NCI-H187 (cell line): ENCODE measurements at places on chromosomes 3 and 15.

DNA sequence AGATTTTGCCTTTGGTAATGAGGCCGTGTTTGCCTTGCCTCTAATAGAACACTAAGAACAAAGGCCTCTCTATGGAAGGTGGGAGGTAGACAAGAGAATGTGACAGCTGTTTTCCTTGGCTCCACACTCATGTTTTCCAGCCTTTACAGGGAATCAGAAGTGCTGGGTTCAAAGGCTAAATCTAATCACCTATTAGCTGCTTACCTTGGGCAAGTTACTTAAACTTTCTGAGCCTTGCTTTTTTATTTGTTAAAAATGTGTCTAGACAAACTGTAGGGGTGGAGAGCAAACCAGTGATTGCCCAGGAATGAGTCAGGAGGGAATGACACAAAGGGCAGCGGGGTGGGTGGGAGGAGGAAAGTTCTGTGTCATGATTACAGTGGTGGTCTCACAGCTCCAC is 179.0 kb downstream of the P3H2 start:
- DNase-seq, result no peak

DNA sequence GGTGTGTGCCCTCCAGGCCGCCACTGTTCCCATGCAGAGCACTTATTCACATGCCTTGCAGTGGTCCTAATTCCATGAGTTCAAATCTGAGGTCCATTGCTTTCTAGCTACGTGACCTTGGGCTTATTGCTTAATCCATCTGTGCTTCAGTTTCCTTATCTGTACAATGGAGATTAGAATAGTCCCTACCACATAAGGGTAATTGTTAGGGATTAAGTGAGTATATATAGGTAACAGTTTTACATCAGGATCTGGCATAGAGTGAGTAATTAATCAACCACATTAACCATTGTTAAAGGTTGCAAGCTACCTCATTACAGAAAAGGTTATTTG is 7.6 kb downstream of the CPN2 start:
- no peak for DNase-seq

DNA sequence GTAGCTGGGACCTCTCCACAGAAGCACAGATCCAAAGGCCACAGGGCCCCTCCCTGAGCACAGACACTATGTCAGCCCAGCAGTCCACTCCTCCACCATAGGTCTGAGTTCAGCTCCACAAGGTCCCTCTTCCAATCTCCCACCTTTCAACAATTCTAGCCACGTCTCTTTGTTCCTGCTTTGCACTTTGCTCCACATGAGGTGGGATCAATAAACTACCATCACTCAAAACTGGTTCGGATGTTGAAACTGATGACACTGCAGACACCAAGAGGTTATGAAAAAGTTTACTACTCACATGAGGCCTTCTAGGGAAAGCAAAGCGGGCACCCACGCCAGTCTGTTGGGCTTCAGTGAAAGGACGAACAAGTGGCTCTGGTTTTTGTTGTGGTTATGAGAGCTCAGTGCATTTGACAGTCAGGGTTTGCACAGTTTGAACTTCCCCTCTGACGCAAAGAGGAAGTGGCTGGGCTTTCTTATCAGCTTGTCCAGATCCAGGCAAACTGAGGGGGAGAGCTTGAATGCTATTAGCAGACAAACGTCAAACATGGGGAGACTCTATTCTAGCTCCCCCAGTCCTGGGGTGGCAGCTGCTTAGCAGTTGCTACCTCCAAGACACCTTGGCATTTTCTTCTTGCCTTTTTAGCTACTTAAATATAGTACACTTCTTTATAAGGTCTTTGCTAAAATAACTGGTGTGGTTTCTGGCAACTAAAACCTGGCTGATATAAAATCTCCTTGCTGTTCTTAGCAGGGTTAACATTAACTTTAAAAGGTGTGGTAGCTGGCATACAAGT is 37.8 kb downstream of the ZNF445 start:
- no peak for DNase-seq

- peak; percentile 8 for DNase-seq
Observed at GRCh38 chr15:72599855-72600464, 54.5 kb upstream of the GOLGA6B start.

DNA sequence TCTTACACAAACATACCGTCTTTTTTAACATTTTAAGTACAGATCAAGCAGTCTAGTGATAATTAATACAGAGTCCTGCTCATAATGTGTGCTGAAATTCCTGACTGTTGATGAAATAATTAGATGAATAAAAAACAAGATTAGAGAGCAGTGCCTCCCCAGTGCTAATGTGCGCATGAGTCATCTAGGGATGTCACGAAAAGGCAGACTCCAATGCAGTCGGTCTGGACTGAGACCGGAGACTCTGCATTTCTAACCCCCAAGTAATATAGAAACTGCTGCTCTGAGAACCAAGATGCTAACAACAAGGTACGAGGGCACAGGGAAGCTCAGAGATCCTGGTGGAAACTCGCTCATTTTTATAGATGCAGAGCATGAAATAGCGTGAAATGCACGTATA is 61.4 kb downstream of the COL8A1 start:
- DNase-seq, result no peak

- DNase-seq, result no peak
Observed at GRCh38 chr3:99927671-99928457, 110.2 kb downstream of the CMSS1 start.

DNA sequence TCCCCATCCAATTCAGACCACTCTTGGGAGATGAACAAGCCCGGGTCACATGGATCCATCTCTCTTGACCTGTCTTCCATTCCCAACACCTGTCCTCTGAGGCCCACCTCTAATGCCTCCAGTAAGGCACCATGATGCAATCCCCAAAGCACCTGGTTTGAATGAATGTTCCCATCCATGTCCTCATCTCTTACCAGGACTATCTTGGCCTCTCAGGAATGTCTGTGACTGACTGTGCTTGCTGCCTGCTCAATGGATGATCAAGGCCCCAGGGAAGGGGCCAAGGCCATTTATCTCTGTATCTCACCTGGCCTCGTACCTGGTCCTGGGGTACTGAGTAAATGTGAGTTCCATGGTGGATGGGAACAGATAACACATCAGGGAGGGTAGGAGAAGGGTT is 49.7 kb downstream of the SLCO2A1 start:
- no peak for DNase-seq

- DNase-seq, result no peak
Observed at GRCh38 chr3:133856316-133856715, 39.4 kb downstream of the RAB6B start.

- DNase-seq, result no peak
Observed at GRCh38 chr3:98259707-98260106, 4.3 kb upstream of the OR5H6 start.

DNA sequence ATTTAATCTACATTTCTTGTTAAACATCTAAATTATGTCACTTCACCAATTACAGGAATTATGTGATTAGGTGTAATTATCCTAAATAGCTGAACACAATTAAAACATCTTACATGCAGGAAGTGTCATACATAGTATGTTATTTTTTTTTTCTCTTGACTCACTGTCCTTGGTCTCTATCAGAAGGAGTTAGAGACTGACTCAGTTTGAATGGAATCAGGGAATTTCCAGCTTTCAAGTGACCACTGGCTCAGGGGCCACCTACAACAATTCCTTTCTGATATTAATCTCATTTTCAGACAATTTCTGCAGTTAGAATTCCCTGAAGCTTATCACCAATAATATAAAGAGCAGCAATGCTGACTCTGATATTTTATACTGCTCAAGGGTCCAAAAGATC is 400.7 kb downstream of the ROBO1 start:
- DNase-seq, result no peak

- no peak for DNase-seq
Observed at GRCh38 chr3:169501061-169501460, 162.5 kb downstream of the MECOM start.

GRCh38 chr15:67002368-67002767 is 63.0 kb upstream of the SMAD3 start:
- DNase-seq, result no peak

DNA sequence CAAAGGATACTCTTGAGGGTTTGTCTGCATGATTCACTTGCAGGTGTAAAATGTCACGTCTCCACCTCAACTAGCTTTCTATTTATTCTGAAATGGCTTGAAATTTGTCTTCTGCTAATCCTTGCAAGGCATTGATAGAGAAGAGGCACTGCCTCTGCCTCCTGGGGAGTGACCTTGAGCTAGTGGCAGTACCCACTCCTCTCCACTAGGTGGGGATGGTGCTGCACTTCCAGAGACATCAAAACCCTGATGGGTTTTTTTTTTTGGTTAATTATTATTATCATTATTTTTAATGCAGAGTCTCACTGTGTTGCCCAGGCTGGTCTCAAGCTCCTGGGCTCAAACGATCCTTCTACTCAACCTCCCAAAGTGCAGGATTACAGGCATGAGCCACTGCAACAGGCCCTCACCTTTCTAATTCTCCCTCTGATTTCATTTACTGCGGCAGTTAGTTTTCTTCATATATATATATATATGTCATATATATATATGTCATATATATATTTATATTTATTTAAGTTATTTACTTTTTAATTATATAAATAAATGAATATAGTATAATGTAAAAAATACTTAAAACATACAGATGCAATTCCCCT is 117.6 kb upstream of the EIF1B start:
- no peak for DNase-seq

- DNase-seq, result no peak
Observed at GRCh38 chr15:64000183-64000951, 45.9 kb downstream of the DAPK2 start.

- DNase-seq, result peak; percentile 34
Observed at GRCh38 chr15:84747416-84748273, 747 bp upstream of the ZNF592 start.

- DNase-seq, result no peak
Observed at GRCh38 chr3:136326316-136326715, 76.2 kb downstream of the PCCB start.

GRCh38 chr15:39850436-39850835 is 67.8 kb upstream of the FSIP1 start:
- no peak for DNase-seq

DNA sequence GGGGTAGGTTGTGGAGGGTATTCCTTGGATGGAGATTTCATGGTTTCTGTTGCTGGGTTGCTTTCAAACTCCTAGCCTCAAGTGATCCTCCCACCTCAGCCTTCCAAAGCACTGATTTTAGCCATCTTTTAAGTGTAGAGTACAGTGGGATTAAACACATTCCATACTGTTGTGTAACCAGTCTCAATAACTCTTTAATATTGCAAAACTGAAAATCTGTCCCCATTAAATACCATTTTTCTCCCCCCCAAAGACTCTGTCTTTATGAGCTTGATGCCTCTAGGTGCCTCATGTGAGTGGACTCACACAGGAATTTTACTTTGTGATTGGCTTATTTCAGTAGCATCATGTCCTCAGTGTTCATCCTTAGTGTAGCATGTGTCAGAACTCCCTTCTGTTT is 74.7 kb upstream of the ATP10A start:
- no peak for DNase-seq

- DNase-seq, result no peak
Observed at GRCh38 chr15:39817892-39818291, 35.3 kb upstream of the FSIP1 start.

DNA sequence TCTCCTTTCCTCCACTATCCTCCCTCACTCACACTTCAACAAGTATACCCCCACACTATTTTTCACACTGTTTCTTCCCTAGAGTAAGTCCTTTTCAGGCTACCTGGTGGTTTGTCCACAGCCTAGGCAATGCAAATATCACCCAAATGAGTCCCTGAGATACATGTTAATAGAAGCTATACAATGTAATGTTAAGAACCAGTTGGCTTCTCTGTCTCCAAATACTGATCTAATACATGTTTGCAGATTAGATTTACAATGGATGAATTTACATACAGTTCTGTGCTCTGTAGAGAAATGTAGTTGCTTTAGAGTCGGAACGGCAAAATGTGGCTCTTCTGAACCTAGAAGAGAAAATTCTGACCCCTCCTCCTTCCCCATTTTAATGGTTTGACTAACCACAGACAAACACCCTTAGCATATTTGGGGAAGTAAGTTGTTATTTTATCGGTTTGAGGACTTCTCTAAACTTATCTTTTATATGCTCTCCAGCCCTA is 63.6 kb upstream of the MBNL1 start:
- no peak for DNase-seq

- DNase-seq, result no peak
Observed at GRCh38 chr3:70342149-70342548, 29.7 kb upstream of the MDFIC2 start.

DNA sequence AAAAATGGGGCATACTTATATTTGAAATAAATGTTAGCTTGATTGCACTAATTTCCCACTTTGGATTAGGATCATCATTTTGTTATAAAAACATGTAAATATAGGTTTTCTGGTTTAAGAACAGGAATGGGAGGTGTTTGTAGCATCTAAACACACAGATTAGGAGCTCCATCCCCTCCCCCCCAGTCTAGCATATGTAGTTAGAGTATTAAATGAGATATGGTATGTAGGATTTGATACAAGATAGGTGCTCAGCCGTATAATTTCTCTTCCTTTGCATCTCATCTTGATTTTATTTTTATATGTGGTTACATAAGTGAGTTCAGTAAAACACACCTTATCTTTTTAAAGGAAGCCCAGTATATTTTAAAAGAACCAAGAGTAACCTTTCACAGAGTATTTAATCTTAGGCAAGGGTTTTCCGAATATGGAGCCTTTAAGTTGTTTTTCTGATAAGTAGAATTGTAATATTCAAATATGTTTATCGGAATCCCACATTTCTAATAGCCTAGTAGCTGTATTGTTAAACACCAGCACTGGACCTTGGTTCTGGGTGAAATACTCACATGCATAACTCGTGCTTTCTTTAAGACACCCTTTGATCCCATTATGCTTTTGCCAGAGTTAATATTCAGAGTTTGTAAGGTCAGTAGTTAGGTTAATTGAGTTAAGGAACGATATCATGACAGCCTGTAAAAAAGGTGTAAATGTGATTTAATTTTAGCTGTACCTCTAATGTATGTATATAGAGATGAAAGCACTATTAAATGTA is 2.3 kb downstream of the SLC25A36 start:
- no peak for DNase-seq

DNA sequence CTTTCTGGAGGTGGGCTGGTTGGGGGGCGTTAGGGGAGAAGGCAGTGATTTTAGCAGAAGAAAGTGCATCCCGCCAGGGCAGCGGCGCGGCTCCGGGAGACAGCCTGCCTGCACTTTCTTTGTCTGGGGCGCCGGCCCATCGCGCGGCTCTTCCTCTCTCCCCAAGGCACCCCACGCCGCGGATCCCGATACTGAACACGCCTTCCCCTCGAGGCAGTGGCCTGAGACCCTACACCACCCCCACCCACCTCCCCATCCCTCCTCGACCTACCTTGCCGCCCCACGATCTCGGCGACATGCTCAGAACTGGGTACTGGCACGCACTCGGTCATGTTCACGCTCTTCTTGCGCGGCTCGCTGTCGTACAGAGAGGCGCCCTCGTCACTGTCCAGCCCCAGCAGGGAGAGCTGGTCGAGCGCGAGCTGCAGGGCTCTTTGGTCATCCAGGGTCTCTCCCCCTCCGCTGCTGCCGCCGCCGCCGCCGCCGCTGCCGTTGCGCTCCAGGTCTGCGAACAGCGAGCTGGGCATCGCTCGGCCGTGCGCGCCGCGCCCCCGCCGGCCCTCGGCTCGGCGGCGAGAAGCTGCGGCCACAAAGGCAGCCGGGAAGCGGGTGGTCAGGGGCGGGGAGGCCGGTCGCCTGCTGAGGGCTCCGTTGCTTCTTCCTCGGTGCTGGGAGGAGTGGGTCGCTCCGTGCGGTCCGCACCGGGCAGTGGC is 483 bp downstream of the MEX3B start:
- DNase-seq, result no peak

GRCh38 chr3:127475391-127475790 is 115.1 kb downstream of the TPRA1 start:
- DNase-seq, result no peak

GRCh38 chr3:139557041-139557440 is 17.5 kb upstream of the RBP1 start:
- no peak for DNase-seq
